ENCODE measurements at places on chromosomes 1 and 21. TPM values are rescaled to one million over a fixed set of nuclear protein-coding genes. Genes with fewer than 3 reads are reported as not detected.

Gene TRIM58
- total RNA-seq, result 1.2 TPM

Gene KNCN
- total RNA-seq, result not detected

Gene CFAP141
- total RNA-seq, result not detected

Gene SH3BGRL3
- total RNA-seq, result 55.0 TPM

Gene CR1
- total RNA-seq, result 4.1 TPM

Gene PRXL2B
- 3.4 TPM for total RNA-seq

Gene SMCP
- total RNA-seq, result not detected

Gene RGS4
- total RNA-seq, result 10.7 TPM

Gene CD160
- total RNA-seq, result 0.22 TPM

Measured in cardiac septum (tissue), 1 donor.